Activated CD4-positive, alpha-beta T cell treated with anti-CD3 and anti-CD28 coated beads, Interleukin-2, amount 10 ng/mL, durations not matched to agents 7 days and 5 days (primary cell): ENCODE measurements at places on chromosomes 3 and 15. TPM values are rescaled to one million over a fixed set of nuclear protein-coding genes. Genes with fewer than 3 reads are reported as not detected.

The CXCR6 gene
- total RNA-seq = 17.6 TPM

The LDHAL6B gene
- not detected for total RNA-seq

The GOLGA8O gene
- total RNA-seq = 7.2 TPM

The UTS2B gene
- not detected for total RNA-seq

The CLDN16 gene
- total RNA-seq = not detected

The SKOR1 gene
- total RNA-seq = 0.30 TPM

DNA sequence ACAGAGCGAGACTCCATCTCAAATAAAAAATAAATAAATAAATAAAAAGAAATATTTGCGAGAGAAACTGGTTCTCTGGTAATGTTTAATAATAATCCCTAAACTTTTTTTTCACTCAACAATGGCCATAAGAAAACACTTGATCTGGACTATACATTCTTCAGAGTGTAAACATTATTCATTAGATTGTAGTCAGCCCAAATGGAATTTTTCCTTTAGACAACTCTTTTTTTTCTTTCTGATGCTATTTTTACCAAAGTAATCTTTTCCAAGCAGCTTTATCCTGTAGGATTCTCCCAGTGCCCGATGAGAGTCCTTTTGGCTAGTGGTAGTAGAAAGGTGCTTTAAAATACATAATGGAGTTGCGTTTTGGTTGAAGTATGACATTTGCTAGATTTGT is 90.4 kb downstream of the NEDD4 start:
- no peaks in the 10 kb centered on the region for H3K27me3 ChIP-seq
- no peak overlapping the region for H3K4me3 ChIP-seq

DNA sequence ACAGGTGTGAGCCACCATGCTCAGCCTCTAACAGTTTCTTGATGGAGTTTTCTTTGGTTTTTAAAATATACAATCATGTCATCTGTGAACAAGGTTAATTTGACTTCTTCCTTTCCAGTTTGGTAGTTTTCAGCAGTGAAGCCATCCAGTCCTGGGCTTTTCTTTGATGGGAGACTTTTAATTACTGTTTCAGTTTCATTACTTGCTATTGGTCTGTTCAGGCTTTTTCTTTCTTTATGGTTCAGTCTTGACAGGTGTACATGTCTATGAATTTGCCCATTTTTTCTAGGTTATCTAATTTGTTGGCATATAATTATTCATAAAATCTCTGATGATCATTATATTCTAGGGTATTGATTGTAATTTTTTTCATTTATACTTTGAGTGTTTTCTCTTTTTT is 36.8 kb downstream of the PFN2 start:
- no peaks in the 10 kb centered on the region for H3K27me3 ChIP-seq
- H3K4me3 ChIP-seq = no peak overlapping the region
- peaks cover 32% of the 10 kb centered on the region for H3K36me3 ChIP-seq
- DNase-seq = no peak
- peak overlapping the region; percentile 9 for H3K27ac ChIP-seq

The GPR27 gene
- 1.0 TPM for total RNA-seq

- DNase-seq = no peak
- H3K27me3 ChIP-seq = no peaks in the 10 kb centered on the region
- no peak overlapping the region for H3K4me3 ChIP-seq
- no peaks in the 10 kb centered on the region for H3K36me3 ChIP-seq
Measured at GRCh38 chr3:30476368-30477084, 129.9 kb upstream of the TGFBR2 start.
